Left colon (tissue), 2 donors: ENCODE measurements at places on chromosomes 6 and 20. TPM values are rescaled to one million over a fixed set of nuclear protein-coding genes. Genes with fewer than 3 reads are reported as not detected.

TSHZ2 gene
- 4.9 TPM for total RNA-seq

TMEM74B gene
- total RNA-seq: 3.4 TPM

CHMP4B gene
- total RNA-seq: 166 TPM

- DNase-seq: no peak
Observed at GRCh38 chr6:150076196-150076893, 7.4 kb upstream of the ULBP3 start.

RBM24 gene
- total RNA-seq: 3.2 TPM

DNA sequence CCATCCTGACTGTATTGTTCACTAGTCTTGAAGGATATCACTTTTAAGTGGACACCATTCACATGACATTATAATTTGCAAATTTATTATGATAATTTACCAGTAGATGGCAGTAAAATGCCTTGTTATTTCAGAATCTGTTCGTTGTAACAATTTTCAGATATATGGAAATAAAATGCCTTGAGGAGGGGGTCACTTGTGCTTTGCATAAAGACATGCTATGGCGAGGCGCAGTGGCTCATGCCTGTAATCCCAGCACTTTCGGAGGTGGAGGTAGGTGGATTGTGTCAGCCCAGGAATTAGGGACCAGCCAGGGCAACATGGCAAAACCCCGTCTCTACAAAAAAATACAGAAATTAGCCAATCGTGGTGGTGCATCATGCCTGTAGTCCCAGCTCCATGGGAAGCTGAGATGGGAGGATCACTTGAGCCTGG lies 9.0 kb upstream of the NCOA6 start:
- DNase-seq: no peak

DNA sequence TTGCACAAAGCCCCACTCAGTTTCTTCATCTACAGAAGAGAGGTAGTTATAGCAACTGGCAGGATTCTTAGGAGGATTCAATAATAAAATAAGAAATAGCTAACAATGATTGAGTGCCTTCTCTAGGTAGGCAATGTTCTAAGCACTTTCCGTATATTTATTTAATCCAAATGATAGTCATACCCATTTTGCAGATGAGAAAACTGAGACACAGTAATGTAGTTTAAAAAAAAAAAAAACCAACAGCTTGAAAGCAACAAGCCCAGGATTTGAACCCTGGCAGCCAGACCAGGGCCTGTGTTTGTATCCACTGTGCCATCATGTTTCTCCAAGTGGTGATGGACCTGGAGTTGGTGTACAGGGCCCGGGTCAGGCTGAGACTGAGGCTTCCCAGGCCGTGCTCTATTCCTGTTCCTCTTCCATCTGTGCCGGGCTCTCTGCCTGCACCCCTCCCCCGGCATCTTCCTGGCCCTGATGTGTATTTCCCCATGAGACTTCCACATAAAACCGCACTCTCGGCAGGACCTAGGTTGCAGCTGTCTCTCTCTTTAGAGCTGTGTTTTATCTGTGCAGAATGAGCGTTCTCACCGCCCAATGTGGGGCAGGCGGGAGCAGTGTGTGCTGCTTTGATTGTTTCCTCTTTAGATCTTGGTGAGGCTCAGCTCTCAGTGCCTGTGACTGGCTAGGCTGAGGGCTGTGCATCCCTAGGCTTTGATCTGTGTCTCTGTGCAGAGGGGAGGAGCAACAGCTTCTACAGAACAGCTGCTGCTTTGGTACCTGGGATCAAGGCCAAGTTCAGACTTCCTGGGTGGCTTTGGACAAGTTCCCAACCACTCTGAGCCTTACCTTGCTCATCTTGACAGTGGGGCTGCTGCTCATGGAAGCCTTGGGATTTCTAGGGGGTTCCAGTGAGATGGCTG lies 49.5 kb downstream of the TOX2 start:
- DNase-seq: no peak

GRCh38 chr6:80623066-80623815 lies 516.8 kb downstream of the BCKDHB start:
- DNase-seq: no peak

- DNase-seq: no peak
Observed at GRCh38 chr6:48144021-48144420, 33.0 kb upstream of the PTCHD4 start.

SOX18 gene
- total RNA-seq: 9.1 TPM

DNA sequence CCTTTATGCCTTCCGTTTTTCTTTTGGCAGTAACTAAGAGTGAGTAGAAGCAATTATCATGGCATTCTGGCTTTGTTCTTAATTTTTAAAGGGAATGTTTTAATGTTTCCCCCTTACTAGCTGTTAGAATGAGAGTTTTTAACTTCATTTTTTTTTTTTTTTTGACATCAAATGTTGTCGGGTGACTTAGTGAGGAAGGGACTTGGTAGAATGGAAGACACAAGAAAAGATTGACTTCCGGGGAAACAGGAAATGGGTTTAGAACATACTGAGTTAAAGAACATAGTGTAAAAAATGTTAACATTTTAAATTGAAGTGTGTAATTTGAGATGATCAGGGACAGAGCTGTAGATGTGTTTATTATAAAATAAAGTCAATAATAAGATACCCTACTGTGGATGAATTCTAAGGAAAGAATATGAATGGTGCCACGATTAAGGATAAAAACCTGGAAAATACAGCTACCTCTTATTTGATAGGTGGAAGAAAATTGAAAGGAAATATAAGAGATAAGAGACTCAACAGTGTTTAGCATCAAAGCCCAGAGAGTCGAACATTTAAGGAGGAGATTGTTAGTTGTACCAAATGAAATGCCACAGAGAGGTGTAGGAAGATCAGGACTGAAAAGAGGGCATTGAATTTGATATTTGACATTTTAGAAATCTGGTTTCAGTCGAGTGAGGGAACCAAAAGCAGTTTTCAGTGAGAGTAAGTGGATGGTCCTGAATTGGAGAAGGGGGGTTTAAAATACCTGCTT lies 9.4 kb downstream of the HSF2 start:
- DNase-seq: no peak

DNA sequence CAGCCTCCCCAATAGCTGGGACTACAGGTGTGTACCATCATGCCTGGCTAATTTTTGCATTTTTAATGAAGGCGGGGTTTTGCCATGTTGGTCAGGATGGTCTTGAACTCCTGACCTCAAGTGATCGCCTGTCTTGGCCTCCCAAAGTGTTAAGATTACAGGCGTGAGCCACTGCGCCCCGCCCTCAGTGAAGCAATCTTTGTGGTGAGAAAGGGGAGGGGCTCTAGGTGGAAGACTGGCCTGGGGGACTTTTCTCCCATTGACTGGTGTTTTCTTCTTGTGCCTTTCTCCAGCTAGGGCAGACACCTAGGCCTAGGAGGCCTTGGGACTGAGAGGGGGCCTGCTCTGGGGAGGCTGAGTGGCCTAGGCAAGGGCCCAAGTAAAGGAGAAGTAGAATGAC lies 84.1 kb downstream of the DNAAF9 start:
- no peak for DNase-seq

LRFN2 gene
- total RNA-seq: 0.64 TPM
